Fibroblast of skin of right quadriceps (primary cell): ENCODE measurements at places on chromosomes 6 and 20.

DNA sequence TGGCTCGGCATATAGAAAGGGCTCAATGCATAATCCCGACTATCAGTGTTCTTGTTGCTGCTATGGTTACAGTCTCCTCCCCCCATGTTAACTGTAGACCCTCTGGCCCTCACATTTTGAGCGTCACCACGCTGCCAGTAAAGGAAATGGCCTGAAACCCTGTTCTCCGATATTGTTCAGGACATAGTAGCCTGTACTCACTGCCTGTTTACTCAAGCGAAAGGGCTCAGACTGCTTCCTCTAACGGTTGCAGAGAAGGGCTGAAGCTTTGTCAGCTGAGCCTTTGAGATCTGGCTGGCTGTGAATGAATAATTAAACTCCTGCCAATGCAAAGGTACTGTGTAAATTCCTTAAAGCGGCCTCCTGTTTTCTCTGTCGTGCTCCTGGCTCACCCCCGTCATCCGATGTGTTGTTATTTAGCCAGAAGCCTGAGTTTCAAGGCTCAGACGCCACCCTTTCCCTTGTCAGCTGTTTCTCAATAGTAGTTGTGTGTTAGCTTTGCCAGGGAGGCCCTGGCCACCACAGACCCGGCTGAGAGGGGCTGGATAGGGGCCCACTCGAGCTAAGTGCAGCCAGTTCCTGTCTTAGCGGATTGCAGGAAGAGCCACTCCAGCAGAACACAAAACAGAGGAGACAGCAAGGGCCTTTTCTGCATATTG is 31.2 kb upstream of the RALGAPA2 start:
- no peak for DNase-seq

- DNase-seq, result no peak
Measured at GRCh38 chr6:156978948-156979347, 201.8 kb downstream of the ARID1B start.

DNA sequence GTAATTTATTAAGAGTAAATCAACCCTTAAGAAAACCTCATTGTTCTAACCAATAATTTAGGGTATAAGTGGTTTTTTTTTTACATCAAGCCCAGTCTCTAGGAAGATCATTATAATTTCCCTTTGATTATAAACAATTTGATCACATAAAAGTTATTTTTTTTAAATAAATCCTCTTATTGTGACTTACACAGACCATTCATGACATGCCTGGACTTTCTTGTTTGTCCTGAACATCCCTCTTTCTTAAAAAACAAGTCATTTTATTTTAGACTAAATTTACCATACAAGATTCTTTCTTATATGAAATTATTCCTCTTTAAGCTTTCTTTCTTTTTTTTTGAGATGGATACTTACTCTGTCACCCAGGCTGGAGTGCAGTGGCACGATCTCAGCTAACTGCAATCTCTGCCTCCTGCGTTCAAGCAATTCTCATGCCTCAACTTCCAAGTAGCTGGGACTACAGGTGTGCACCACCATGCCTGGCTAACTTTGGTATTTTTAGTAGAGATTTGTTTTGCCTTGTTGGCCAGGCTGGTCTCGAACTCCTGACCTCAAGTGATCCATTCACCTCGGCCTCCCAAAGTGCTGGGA is 53.6 kb upstream of the AGPAT4 start:
- DNase-seq, result peak; percentile 15

DNA sequence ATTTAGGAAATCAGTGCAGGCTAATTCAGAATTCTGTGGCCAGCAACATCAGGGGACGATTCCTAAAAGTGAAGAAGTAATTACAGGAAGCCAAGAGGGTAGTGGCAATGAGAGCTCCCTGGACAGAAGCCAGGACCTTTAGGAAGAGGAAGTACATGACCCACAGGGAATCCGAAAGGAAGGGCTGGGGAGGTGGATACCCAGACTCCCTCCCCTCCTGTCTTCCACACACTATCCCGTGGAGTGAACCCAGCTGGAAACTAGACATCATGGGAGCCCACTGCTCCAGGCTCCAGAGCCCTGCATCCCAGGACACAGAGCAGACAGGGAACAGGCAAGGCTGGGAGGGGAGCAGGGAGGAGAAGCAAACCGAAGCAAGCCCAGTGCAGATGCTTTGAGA is 83.0 kb downstream of the SNX5 start:
- no peak for DNase-seq

- DNase-seq, result no peak
Measured at GRCh38 chr20:56428410-56428809, 16.4 kb downstream of the CASS4 start.
